Liver (tissue), 10 donors: ENCODE measurements at places on chromosomes 1 and 21.

DNA sequence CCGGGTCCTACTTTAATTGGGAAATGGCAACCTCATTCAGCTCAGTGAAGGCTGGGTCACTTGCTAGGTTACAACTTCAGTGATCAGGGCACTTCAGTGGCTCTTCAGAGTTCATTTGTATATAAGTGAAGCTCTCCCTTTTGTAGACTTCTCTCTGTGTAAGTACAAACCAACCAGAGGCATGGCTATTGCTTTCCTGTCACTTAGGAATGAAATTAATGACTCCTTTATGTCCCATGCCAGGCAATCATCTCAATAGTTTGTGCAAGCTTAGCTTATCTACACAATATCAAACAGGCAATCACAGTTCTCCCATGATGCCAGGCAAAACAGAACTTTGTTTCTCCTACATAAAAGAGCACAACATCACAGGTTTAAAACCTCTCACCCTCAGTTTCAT lies 22.8 kb upstream of the CTBS start:
- no peak overlapping the region for H3K4me3 ChIP-seq
- H3K27me3 ChIP-seq, result no peaks in the 10 kb centered on the region
- H3K36me3 ChIP-seq, result no peaks in the 10 kb centered on the region
- DNase-seq, result no peak
- no peaks in the 10 kb centered on the region for H3K4me1 ChIP-seq

GRCh38 chr1:54973205-54973921 lies 7.1 kb upstream of the TMEM61 start:
- DNase-seq, result no peak
- no peaks in the 10 kb centered on the region for H3K27me3 ChIP-seq

- H3K27me3 ChIP-seq, result no peaks in the 10 kb centered on the region
- H3K4me3 ChIP-seq, result no peak overlapping the region
- H3K36me3 ChIP-seq, result no peaks in the 10 kb centered on the region
Observed at GRCh38 chr1:238450976-238451375, 560.3 kb upstream of the ZP4 start.

DNA sequence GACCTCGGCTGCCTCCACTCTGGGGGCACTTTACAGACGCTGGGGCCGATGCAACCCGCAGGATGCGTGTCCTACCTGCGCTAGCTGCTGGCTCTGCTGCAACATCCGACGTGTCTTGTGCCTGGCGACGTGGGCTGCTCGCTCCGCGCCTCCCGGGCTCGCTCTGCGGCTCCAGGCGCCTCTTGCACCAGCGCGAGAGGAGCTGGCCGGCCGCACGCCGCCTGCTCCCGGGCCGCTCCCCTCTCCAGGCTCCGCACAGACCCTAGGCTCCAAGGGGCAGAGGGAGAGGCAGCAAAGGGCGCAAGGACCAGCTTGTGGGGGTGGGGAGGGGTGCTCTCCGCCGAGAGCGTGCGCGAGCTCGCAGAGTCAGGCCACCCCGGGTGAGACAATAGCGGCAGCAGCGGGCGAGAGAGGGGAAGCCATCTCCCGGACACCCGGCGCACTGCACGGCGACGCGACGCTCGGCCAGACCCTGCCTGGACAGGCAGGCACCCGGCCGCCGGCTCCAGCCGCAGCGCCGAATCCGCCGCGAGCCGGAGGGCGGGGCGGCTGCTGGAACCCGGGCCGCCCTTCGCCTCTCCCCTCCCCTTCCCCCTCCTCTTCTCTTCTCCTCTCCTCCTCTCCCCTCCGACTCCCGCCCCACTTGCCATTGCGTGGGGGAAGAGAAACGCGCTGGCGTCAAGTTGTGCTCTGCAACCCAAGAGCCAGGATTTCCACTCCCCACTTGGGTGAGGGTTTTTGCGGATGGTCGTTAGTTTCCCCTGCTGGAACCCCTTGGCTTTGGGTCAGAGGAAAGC lies at the start of gene PIK3C2B:
PIK3C2B (minus strand) TSS at position 525 of the 797 bp plus-strand sequence. CDS start 25,003 bp downstream, outside the sequence.
- peak; percentile 62 for DNase-seq
- peaks cover 6% of the 10 kb centered on the region for H3K36me3 ChIP-seq
- peak within 1 kb of the TSS; percentile 75 for H3K4me3 ChIP-seq
- peaks cover 31% of the 10 kb centered on the region for H3K4me1 ChIP-seq

DNA sequence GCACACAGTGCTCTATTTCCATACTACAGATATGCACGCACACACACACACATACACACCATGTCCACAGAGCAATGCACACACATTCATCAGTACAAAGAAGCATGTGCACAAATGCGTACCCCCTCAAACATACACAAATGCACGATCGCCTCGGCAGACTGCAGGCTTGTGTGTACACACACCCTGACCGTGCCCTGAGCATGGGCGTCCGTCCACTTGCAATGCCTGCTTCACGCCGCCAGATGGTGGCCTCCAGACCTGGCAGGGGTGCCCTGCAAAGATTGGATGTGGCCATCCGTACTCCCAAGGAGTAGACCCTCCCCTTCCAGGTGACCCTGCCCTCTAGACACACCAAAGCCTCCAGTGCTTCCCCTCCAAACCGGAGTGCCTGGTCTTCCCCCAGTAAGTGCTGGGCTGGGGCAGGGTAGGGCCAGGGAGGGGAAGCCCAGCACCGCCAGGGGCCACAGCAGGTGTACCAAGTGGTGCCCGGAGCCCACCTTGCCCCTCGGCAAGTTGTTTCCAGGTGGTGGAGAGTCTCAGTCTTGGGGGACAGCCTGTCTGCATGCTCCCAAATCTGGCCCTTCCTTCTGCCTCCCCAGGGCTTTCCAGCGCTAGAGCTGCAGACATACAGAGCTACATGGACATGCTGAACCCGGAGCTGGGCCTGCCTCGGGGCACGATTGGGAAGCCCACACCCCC lies 20.6 kb downstream of the ESPN start:
- no peak overlapping the region for H3K27ac ChIP-seq
- no peaks in the 10 kb centered on the region for H3K27me3 ChIP-seq
- no peak for DNase-seq
- no peaks in the 10 kb centered on the region for H3K36me3 ChIP-seq

GRCh38 chr1:75786901-75787493 lies 941 bp downstream of the RABGGTB start:
- H3K27ac ChIP-seq, result no peak overlapping the region
- peaks cover 7% of the 10 kb centered on the region for H3K36me3 ChIP-seq
- H3K4me3 ChIP-seq, result peak overlapping the region; percentile 89
- DNase-seq, result no peak
- peaks cover 32% of the 10 kb centered on the region for H3K4me1 ChIP-seq
- H3K27me3 ChIP-seq, result no peaks in the 10 kb centered on the region

GRCh38 chr1:7333094-7333493 lies 438.0 kb upstream of the VAMP3 start:
- no peaks in the 10 kb centered on the region for H3K27me3 ChIP-seq
- DNase-seq, result no peak
- no peak overlapping the region for H3K4me3 ChIP-seq
- H3K4me1 ChIP-seq, result no peaks in the 10 kb centered on the region
- no peaks in the 10 kb centered on the region for H3K36me3 ChIP-seq

DNA sequence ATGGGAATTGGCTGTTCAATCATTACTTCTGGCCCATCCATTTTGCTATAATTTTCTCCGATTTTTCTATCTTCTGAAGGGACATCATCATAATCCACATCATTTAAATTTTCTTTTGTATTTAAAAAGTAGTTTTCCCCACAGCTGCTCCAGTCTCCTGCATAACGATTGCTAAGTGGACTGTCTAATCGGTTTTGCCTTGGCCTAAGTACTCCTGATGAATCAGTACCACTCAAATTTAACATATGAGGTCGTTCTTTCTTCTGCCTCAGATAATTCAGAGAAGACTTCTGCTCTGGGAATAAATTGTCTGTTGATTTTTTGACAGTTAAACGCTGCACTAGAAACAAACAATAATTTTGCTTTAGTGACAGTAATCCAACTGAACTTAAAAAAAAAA lies 41.9 kb downstream of the SYDE2 start:
- H3K36me3 ChIP-seq, result no peaks in the 10 kb centered on the region
- DNase-seq, result no peak
- H3K4me1 ChIP-seq, result no peaks in the 10 kb centered on the region
- no peaks in the 10 kb centered on the region for H3K27me3 ChIP-seq
- H3K27ac ChIP-seq, result no peak overlapping the region

- H3K27me3 ChIP-seq, result no peaks in the 10 kb centered on the region
- peak overlapping the region; percentile 84 for H3K27ac ChIP-seq
- no peak for DNase-seq
- H3K4me1 ChIP-seq, result peaks cover 83% of the 10 kb centered on the region
Observed at GRCh38 chr1:231236208-231236591, 4.8 kb upstream of the GNPAT start.

DNA sequence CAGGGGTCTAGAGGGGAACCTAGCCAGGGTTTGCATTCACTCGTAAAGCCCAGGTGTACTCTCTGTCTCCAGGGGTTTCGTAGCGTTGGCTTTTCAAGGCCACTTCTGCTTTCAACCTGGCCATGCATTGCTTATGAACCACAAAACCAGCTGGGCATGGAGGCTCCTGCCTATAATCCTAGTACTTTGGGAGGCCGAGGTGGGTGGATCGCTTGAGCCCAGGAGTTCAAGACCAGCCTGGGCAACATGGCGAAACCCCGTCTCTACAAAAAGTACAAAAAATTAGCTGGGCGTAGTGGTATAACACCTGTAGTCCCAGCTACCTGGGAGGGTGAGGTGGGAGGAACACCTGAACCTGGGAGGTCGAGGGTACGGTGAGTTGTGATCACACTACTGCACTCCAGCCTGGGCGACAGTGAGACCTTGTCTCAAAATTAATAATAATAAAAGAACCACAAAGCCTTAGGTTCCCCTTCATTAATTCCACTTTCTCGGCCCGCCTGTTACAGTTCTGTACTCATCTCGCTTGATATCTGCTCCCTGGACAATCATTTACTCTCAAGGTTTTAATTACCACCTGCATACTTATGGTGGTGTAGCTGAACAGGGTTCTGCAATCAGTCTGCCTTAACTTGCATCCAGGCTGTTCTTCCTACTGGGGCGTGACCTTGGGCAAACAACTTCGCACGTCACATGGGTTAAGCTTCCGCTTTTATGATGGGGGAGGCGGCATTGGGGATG lies 6.1 kb downstream of the SLC16A4 start:
- H3K27me3 ChIP-seq, result no peaks in the 10 kb centered on the region
- H3K27ac ChIP-seq, result no peak overlapping the region
- DNase-seq, result no peak
- peaks cover 3% of the 10 kb centered on the region for H3K4me1 ChIP-seq

DNA sequence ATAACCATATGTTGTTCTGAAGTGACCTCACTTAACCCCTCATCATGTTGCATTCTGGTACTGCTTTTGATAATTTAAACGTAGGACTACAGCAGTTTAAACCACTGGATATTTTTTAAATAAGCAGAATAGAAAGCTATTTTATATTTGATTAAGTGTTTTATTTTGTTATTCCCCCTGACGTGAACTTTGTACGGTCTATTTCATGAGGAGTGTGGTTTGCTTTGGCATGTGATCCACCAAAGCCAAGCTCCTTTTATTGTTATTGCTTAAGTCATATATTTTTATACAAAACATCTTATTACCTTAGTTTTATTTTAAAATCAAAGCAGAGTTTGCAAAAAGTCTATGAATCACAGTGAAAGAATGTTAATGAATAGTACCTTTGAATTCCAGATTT lies 101.4 kb upstream of the L1TD1 start:
- H3K27me3 ChIP-seq, result no peaks in the 10 kb centered on the region
- no peaks in the 10 kb centered on the region for H3K36me3 ChIP-seq

- H3K27ac ChIP-seq, result no peak overlapping the region
- peaks cover 3% of the 10 kb centered on the region for H3K27me3 ChIP-seq
- no peaks in the 10 kb centered on the region for H3K36me3 ChIP-seq
- H3K4me3 ChIP-seq, result no peak overlapping the region
- no peaks in the 10 kb centered on the region for H3K4me1 ChIP-seq
- no peak for DNase-seq
Observed at GRCh38 chr1:232322162-232322734, 307.7 kb downstream of the SIPA1L2 start.

GRCh38 chr1:43651902-43652301 lies 2.0 kb downstream of the KDM4A start:
- H3K4me3 ChIP-seq, result no peak overlapping the region
- no peaks in the 10 kb centered on the region for H3K27me3 ChIP-seq
- H3K4me1 ChIP-seq, result peaks cover 35% of the 10 kb centered on the region
- peaks cover 23% of the 10 kb centered on the region for H3K36me3 ChIP-seq
- no peak for DNase-seq
- no peak overlapping the region for H3K27ac ChIP-seq

DNA sequence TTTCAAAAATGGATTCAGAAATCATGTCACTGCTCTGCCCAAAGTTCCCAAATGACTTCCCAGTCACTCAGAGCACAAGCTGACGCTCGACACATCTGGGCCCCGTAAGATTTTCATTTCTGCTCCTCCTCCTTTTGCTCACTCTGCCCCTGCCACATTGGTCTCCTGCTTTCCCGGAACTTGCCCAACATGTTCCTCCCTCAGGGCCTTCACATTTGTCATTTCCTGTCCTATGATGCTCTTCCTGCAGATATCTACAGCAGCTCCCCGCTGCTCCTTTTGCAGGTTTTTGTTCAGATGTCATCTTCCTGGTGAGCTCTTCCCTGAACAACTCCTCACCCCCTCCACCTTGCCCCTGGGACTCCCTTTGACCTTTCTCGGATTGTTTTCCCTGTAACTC lies 58.5 kb upstream of the IVNS1ABP start:
- peak overlapping the region; percentile 81 for H3K27ac ChIP-seq
- no peak overlapping the region for H3K4me3 ChIP-seq
- H3K27me3 ChIP-seq, result no peaks in the 10 kb centered on the region
- no peaks in the 10 kb centered on the region for H3K36me3 ChIP-seq

GRCh38 chr1:40267767-40268187 lies 9.7 kb downstream of the ZMPSTE24 start:
- no peaks in the 10 kb centered on the region for H3K4me1 ChIP-seq
- no peak overlapping the region for H3K4me3 ChIP-seq
- no peaks in the 10 kb centered on the region for H3K27me3 ChIP-seq
- H3K27ac ChIP-seq, result peak overlapping the region; percentile 83
- DNase-seq, result no peak

DNA sequence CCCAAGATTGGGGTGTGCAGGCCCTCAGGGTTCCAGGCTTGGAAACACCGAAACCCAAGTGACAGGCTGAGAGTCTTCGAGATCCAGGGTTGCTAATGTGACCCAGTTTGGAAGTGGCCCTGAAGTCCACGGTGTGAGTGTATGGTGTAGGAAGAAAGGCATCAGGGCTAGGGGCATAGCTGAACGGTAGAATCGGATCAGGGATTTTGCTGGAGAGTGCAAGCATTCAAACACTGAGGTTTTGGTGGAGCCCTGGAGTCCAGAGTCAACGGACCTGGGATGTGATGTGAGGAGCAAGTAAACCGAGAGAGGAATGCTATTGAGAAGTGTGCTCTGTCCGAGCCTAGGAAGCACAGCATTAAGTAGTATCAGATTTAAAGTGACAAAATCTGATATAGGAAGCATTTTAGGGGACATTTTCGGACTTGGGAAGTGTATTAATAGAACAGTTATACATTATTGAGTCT lies 958 bp downstream of the NFYC start:
- peak overlapping the region; percentile 95 for H3K4me3 ChIP-seq
- no peaks in the 10 kb centered on the region for H3K27me3 ChIP-seq
- H3K36me3 ChIP-seq, result no peaks in the 10 kb centered on the region
- DNase-seq, result no peak

GRCh38 chr1:214362188-214362882 lies 81.4 kb downstream of the SMYD2 start:
- H3K4me1 ChIP-seq, result no peaks in the 10 kb centered on the region
- no peak for DNase-seq
- no peak overlapping the region for H3K4me3 ChIP-seq
- no peaks in the 10 kb centered on the region for H3K36me3 ChIP-seq
- H3K27ac ChIP-seq, result no peak overlapping the region
- H3K27me3 ChIP-seq, result no peaks in the 10 kb centered on the region

GRCh38 chr1:235181561-235182245 lies 20.7 kb upstream of the RBM34 start:
- no peak overlapping the region for H3K4me3 ChIP-seq
- no peaks in the 10 kb centered on the region for H3K4me1 ChIP-seq
- H3K27ac ChIP-seq, result no peak overlapping the region
- no peak for DNase-seq
- peaks cover 25% of the 10 kb centered on the region for H3K36me3 ChIP-seq
